CD14-positive monocyte (primary cell): ENCODE measurements at places on chromosomes 13 and 19.

DNA sequence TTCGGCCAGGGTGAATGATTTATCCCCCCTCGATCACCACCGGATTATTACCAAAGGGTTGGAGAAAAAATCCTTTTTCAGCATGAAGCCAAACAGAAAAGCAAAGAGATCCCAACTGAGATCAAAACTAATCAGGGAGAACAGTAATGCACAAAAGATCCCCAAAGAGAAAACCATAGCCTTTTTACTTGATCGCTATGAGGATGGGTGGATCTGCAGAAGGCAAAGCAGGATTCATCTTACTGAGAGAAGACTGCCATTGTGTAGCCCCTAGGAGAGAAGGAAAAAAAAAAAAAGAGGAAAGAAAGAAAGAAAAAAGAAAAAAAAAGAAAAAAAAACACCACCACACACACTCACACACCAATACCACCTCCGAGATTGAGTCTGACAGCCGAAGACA, at the start of gene FGF14:
Gene FGF14, minus strand, starts transcription at position 283 of the 400 bp plus-strand sequence.
- DNase-seq = no peak

DNA sequence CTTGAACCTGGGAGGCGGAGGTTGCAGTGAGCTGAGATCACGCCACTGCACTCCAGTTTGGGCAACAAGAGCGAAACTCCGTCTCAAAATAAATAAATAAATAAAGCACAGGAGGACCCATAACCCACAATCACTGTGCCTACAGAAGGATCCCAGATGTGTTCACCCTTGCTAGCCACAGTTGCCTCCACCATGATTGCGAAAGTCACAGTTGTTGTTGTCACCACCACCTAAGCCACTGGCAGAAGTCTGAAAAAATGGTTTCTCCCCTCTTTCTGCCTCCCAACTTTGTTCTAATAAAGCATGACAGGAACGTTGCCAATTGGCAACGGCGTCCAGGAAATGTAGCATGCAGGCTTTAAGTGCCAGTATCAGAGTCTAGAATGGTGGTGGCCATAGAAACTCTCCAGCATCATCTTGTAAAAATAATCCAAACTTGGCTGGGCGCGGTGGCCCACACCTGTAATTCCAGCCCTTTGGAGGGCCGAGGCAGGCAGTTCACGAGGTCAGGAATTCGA, 2.2 kb upstream of the EPS15L1 start:
- DNase-seq = no peak

- no peak for DNase-seq
Observed at GRCh38 chr19:53545271-53546065, 7.5 kb downstream of the ZNF331 start.

GRCh38 chr19:4124638-4125037, 716 bp upstream of the MAP2K2 start:
- DNase-seq = no peak

- DNase-seq = peak; percentile 46
Observed at GRCh38 chr19:3440082-3440481, 40.2 kb downstream of the SMIM24 start.

DNA sequence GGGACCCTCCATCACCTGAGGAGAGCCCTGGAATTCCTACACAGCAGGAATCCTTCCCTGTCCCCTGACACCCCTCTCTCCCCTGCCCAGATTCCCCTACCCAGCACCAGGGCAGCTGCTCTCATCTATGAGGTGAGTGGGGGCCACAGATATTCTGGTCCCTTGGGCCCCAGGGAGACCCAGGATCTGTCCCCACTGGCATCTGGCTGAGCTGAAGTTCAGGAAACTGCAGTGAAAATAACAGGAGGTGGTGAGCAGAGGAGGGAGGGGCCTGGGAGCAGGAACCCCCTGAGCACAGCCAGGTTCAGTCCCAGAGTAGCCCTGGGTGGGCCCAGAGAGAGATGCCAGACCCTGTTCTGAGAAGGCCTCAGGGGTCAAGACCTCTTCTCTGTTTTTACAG, 10.1 kb downstream of the CEACAM21 start:
- no peak for DNase-seq

DNA sequence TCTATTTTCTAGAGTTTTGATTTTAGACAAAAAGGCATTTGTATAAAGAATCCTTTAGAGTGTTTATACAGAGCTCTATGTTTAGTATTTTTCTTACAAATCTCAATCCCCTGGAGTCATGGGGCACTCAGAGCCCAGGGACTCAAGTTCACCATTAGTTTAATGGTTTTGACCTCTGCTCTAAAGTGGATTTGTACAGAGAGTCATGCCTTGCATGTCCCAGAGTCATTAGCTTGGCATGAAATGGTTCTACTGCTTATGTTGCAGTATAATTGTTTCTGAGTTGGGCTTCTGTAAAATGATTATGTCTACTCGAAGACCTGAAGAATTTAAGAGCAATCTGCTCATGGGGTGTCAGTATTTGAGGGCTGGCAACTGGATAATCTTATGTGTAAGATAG, 406.2 kb downstream of the DLEU7 start:
- no peak for DNase-seq

GRCh38 chr19:18815673-18816072, 16.1 kb upstream of the UPF1 start:
- no peak for DNase-seq

DNA sequence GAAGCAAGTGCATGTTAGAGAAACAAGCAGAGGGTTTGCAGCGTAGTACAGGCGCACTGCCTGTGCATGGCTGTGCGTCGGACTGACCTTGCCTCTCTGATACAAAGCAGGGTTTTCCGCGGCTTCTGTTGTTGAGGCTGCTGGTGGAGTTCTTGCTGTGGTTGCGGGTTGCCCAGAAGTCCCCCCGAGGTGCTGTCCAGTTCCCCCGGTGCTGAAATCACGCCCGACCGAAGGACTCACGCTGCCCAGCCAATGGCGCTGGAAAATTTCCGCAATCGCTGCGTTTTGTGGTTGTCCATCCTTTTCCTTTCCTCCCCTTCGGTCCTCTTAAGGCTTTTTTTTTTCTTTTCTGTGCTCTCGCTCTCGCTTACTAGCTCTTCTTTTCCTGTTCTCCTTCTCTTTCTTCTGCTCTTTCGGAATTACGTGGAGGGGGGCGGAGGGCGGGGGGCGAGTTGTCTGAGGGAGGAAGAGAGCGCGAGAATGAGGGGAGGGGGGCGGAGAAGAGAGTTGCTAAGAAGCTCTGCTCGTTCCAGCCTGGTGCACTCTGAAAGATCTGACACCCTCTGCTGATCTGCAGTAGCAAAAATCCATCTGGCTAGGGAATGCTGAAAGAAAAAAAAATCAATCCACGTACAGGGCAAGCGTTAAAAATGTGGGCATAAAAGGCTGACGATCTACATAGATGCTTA, at the start of gene SLITRK1:
Gene SLITRK1, minus strand, starts transcription at position 558 of the 689 bp plus-strand sequence. CDS start 967 bp downstream, outside the sequence.
- no peak for DNase-seq
